ENCODE measurements at places on chromosomes 16 and 17.

- DNase-seq, result no peak
These were observed 7.5 kb downstream of the TK1 start for GRCh38 chr17:78179372-78179771.

- DNase-seq, result no peak
These were observed 19.0 kb downstream of the PIK3R5 start for GRCh38 chr17:8946476-8946875.

- peak; percentile 88 for DNase-seq
These were observed 3.1 kb downstream of the RAB11FIP4 start for GRCh38 chr17:31394544-31394943.

- DNase-seq, result no peak
These were observed 32.2 kb upstream of the ETV4 start for GRCh38 chr17:43578404-43578698.

GRCh38 chr17:30237296-30238002, 2.0 kb upstream of the SLC6A4 start:
- peak; percentile 57 for DNase-seq

GRCh38 chr17:68302066-68302564, 10.8 kb downstream of the ARSG start:
- DNase-seq, result no peak

DNA sequence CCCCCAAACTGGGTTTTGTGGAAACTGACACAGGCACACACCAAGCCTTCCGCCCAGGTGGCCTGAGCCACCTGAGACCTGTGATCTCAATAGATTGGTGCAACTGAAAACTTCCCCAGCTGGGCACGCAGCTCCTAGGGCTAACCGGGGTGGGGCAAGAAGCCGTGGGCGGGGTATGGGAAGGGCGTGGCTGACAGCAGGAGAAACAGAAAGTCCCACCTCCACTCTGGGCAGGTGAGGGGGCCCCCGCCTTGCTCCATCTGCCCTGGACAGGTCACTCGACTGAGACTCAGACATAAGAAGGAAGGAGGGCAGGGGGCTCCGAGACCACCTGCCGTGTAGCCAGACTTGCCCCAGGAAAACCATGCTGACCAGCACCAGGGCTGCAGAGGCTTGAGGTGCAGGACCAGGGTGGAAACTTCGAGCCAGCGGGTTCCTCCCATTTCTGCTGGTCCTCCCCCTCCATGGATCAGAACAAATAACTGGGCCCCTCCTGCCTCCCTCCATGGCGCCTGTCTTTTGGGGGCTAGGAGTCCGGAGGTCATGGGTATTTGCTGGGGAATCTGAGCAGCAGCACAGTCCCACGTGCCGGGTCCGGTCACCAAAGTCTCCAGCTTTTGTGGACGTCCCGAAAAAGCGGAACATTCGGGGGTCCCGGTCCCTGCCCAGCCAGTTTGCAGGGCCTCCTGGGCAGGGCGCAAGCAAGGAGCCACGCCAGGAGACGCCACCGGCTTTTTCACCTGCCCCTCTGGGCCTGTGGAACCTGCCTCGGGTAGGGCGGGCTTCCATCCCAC, 1.3 kb downstream of the TIMP2 start:
- no peak for DNase-seq

DNA sequence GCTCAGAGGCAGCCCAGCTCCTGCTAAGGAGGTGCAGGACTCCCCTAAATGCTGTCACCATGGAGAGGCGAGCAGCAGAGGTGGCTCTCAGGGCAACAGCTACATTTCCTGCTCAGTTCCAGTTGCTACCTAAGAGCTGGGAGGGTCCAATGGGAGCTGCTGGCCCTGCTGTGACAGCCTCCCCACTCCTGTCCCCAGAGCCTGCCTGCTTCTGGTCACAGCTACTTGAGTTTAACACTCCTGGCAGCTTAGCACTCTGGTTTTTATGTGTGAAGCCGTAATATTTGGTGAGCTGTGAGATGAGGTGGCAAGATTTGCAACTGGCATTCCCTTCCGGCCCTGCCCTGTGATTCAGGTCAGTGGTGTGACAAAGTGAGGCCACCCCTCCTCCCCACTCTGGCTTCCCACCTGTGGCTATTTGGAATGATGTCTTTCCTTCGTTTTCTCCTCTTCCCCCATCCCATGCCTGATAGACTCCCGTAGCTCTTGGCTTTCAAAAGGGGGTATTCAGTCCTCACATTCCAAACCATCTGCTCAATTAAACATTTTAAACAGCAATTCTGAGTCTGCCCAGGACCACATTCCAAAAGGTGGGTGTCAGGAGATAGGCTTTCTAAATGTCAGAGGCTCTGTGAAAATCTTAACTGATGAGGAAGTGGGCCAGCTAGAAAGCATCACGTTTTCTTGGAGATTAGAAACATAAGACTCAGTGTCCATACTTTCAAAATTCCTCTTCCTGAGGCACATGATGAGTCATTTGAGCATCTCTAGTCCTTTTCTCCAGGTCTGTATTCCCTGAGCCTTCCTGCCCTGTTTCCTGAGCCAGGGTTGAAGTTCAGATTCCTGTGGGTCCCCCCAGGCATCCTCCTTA, 42.6 kb upstream of the SKAP1 start:
- DNase-seq, result no peak

DNA sequence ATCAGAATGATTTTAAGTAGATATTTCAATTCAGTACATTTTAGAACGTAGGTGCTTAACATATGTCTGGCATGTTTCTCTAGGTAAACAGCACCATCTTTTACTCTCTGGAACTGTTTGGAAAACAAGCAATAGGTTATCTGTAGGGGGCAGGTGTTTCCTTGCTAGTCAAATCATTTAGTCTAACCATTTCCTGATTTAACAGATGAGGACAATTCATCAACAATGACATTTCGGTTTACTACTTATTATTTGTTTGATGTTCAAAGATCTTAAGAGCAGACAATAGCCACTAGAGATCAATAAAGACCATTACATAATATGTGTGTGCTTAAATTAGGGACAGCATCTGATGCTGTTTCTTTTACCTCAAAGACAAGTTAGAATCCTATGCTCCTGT, 173.1 kb downstream of the CEP112 start:
- no peak for DNase-seq

- DNase-seq, result no peak
These were observed 18.1 kb upstream of the BCO1 start for GRCh38 chr16:81220349-81220748.

GRCh38 chr17:21020622-21021021, 22.2 kb downstream of the USP22 start:
- DNase-seq, result no peak

- no peak for DNase-seq
These were observed 50.1 kb upstream of the TRAP1 start for GRCh38 chr16:3767333-3767986.

DNA sequence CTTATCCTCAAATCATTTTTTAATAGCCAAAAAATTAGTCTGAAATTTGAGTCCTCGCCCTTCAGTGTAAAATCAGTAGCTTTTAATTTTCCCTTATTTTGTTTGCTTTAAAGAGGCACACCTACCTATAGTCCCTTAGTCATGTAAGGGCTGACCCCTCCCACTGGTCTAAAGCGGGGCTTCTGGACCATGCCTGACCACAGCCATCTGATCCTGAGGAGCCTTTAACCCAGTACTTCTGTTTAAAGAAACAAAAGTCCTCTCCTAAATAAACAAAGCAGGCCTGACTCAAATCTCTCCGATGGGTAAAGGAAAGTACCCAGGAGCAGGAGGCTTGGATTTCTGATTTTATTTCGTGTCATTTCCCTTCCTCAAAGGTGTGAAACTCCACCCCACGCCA, 92.0 kb upstream of the CCL2 start:
- DNase-seq, result no peak

DNA sequence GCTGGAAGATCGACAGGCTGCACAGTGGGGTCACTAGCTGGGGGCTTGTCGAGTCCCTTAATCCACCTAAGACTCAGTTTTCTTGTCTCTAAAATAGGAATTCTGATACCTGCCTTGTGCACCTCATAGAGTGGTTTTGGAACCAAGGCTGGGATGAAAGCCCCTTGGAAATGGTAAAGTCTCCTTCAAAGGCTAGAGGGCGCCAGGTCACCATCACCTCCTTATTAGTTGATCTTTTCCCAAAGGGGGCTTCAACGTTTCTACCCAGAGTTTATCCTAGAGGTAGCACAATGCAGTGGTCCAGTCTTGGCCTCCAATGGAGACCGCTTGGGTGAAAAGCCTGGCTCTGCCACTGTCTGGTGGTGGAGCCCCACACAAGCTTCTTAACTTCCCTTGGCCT, 158.2 kb downstream of the AIPL1 start:
- no peak for DNase-seq

- DNase-seq, result no peak
These were observed 1.9 kb upstream of the TUBB3 start for GRCh38 chr16:89921131-89921701.

GRCh38 chr17:5958850-5959249, 111.3 kb upstream of the WSCD1 start:
- DNase-seq, result no peak

- DNase-seq, result no peak
These were observed 50.0 kb downstream of the SF3B3 start for GRCh38 chr16:70573451-70574121.

GRCh38 chr17:3989041-3989886, 25.0 kb upstream of the ATP2A3 start:
- DNase-seq, result no peak

DNA sequence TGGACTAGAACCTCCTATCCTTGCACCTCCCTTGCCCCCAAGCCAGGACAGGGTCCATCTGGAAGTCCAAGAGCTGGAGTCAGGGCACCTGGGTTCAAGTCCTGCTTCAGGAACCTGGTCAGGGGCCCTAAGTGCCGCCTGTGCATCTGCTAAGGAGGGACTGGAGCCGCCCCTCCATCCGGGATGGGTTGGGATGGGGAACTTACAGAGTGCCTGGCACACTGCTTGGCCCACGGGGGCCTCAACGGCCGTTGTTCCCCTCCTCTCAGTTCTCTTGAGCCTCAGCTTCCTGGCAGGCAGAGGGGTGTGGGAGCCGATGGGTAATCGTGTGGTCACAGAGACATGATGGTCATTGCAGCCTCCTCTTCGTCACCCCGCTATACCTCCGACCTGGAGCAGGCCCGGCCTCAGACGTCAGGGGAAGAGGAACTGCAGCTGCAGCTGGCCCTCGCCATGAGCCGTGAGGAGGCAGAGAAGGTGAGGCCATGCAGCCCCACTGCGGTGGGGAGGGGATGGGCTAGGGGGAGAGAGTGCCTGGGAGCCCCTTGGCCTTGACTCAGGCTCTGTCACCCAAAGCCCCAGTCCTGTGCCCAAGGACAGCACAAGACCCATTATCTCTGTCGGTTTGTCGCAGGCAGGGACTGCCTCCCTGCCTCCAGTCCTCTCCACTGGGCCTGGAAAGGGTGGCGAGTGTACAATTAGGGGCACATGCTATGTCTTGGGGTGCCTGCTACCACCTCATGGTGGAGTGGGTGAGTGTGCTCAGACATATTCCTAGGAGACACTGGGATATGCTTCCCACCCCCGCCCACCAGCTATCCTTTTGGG, 5.4 kb downstream of the EPN3 start:
- no peak for DNase-seq

DNA sequence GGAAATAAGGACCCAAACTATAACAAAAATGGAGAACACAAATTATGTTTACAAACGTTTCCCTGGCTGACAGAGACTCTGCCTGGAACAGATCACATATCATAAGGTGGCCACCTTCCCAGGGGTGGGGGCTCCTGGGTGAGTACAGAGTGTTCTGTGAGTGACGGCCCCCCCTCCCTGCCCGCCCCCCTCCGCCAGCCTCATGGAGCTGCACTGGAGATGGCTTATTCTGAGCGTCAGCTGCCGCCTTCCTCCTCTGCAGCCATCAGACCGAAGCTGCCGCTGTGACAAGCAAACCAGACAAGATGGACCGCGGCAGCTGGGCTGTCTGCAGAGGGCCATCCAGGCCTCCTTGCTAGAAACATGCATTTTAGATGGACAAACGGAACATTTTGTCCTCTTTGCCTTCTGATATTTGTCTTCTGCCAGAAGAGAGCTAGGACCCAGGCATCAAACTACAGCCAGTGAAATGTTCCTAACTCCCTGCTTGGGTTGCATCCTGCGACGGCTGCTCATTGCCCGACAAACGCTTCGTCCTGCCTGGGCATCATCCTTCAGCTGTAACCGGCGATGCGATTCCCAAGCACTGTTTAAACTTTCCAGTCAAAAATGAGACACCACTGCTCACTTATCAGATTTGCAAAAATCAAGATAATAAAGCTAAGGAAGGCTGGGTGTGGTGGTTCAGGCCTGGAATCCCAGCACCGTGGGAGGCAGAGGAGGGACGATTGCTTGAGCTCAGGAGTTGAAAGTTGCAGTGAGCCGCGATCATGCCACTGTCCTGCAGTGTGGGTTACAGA, 15.3 kb upstream of the RPTOR start:
- no peak for DNase-seq

DNA sequence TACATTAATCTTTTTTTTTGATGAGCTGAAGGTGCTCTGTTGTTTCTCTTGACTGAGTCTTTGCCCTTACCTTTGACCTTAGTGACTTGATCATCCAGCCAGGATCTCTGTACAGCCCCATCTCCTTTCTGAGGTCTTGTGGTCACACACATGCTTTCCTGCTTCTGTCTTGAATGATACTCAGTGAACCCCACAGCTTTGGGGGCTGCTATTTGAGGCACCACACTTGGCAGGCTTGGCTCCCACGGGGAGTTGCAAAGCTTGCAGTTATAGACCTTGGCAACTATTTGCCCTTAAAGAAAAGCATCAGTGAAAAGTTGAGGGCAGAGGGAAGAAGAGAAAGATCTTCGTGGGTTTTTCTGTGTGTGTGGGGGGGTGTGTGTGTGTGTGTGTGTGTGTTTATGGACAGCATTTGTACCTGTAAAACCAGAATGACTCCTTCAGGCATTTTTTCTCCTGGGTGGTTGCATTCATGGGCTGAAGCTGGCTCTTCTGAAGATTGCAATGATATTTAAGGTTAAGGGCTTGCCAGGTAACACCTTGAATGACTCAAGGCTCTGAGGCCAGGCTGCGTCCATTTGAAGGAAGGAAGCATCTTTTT, 101.6 kb downstream of the MSI2 start:
- DNase-seq, result no peak

DNA sequence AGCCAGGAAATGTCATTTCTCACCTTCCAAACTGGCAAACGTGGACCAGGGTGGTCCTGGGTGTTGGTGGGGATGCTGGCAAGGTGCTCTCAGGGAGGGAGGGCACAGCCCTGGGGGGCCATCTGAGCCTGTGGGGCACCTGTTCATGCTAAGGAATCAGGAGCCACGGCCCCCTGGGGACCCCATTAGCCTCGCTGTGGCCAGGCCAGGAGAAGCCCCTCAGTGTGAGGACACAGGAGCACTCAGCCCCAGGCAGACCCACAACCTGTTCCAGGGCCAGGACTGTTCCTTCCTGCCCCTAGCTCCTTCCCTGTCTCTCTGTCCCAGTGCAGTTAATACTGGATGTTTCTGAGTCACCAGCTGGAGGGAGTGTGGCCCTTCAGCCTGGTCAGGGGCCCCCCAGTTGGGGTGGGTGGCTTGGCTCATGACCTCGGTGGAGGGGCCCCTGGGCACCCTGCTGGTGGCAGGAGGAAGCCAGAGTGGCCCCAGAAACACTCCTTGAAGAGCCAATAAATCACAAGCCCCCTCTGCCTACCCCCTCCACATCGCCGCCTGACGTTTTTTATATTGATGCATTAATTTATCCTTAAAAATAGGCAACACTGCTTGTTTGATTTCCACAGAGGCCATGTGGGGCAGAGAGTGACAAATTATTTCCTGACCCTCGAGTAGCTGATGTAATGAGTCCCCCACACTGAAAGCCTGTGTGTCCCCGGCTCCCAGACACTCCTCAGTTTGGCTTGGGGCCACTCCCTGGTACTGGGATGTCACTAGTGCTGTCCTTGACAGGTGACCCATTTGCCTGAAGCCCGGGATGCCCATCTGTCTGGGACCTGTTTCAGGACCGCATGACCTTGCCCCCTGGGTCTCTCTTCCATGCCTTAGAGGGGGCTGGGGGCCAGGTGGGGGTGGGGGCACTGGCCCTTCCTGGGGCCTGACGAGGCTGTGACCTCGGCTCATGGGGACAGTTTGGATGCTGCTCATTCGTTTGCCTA, 22.3 kb downstream of the ACTG1 start:
- DNase-seq, result no peak

Data from H1 (cell line).